ENCODE measurements at places on chromosomes 2 and 18.
A peak's percentile ranks its signal among the peaks of the same experiment; 100 is the strongest.

- DNase-seq: no peak
These were observed 106.4 kb upstream of the UGP2 start for GRCh38 chr2:63735263-63735662.

- no peak for DNase-seq
These were observed 212.3 kb downstream of the CDH20 start for GRCh38 chr18:61545281-61546245.

GRCh38 chr18:79077181-79077580, 8.0 kb downstream of the ATP9B start:
- DNase-seq: no peak

GRCh38 chr2:47907039-47907781, 912 bp upstream of the FBXO11 start:
- peak; percentile 48 for DNase-seq
